ENCODE measurements at places on chromosomes 5 and 9.

DNA sequence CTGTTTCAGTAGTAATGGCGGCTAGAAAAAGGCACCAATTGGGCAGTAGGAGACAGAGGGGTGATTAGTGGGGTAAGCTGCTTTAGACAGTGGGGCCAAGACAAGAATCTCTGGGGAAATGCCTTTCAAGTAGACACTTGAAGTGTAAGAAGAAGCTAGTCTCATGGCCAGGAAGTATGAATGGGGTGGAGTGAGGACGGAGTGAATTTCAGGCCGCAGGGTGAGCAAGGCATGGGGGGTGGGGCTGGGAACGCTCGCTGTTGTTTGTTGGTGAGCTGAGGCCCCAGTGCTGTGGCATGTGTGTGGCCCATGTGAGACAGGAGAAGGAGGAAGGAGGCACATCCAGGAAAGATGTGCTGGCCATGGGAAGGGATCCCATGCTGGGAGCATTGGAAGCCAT, 149.2 kb upstream of the NFIL3 start:
- DNase-seq = no peak

- no peak for DNase-seq
Measured at GRCh38 chr9:87659534-87660419, 66.1 kb upstream of the CTSL start.

DNA sequence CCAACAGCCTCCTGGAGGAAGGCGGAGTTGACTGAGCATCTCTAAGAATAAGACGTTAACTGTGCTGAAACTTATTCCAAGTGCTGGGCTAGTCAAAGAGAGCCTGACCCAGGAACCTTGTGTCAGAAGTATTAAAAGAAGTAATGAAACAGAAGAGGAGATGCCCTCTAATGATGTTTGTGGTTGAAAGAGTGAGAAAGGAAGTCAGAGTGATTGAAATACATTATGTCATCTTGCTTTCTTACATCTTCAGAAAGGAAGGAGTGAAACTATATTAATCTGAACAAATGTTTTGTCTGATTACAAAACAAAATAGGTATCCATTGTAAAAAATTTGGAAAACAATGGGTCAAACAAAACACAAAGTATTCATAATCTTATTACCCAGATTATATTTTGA, 460.7 kb downstream of the NTRK2 start:
- DNase-seq = no peak

GRCh38 chr5:8417316-8418048, 548.5 kb downstream of the MTRR start:
- DNase-seq = no peak

DNA sequence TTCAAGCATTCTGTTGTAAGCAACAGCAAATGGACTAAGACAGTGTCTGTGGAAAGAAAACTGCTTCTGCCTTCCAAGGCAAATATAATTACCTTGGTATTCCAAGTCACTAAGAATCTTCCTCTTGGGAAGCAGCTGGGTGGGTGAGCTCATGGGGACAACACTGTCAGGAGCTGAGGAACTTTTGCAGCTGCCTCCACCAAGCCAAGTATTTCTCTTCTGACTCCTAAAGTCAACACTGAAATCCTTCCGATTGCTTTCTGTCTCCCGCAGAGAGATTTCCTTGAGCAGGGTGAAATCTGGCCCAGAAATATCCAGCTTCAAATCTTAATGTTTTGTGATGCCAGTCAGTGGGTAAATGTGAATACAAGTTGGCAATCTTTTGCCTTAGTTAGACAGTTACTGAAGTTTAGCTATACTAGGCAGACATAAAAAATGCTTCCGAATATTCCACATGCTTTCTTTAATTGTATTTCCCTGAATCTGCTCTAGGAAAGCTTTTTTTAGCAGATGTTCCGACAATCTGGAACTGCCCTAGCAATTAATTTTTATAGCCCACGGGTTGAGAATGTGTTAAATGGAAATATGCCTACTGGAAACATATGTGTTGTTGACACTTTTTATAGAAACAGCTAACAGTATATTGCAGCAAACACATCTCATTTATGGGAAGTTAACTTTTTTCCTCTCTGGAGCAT, 369.9 kb upstream of the DAB2 start:
- no peak for DNase-seq

DNA sequence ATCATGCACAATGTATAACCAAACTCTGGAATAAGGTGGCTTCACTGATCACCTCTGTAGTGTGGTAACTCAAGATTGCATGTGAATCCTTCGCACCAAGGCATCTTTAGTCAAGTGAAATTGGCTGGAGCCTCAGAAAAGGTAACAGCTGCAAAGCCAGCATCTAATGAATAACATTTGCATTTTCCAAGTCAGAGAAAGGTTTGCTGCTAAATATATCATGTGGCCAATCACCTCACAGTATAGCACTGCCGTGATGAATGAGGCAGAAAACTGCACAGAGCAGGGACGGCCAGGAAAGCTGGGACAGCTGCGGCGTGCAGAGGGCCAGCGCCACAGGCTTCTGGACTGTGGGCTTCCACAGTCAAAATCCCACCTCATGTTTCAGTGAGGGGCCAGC, 18.5 kb downstream of the MRPS27 start:
- DNase-seq = no peak

DNA sequence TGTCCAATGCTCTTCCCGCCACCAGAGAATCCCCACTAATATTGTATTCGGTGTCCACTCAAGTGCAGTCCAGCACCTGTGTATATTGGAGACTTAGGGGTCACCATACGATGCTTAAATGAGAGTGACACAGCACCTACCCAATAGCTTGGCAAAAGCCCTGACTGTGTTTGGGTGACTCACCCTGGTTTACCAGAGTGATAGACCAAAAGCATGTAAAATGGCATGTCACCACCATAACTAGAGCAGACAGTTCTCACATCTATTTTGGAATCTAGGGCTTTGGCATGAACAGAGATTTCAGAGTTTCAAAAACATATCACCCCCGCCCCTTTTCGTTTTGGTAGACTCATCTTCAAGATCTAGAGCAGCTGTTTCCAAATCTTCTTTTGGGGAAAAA, 217.3 kb upstream of the RASEF start:
- no peak for DNase-seq

All from urinary bladder (tissue), 4 donors.